ENCODE measurements at places on chromosomes 2 and 18. TPM values are rescaled to one million over a fixed set of nuclear protein-coding genes. Genes with fewer than 3 reads are reported as not detected.

DNA sequence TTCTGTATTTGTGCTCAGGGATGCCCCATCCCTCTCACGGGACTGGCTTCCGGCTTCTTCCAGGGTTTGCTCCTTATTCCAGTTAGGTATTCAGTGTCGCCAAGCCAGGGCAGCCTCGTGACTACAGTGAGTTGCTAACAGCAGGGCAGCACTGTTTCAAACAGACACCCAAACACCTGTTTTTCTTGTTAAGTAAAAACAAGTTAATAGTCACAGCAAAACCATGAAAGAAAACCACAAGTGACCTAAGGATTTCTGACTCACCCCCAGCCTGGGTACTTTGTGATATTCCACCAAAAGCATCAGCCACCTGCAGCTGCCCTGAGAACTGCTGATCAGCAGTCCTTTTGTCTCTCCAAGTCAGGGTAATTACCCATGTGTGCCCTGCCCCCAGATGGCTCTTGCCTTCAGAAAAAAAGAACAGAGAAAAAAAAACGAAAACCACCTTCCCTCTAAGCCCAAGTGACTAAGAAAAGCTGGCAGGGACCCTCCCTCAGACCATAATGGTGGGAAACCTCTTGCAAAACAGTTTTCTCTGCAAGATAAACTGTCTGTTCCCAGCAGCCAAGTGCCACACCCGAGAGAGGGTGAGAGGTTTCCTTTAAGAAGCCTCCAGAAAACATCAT, 178.2 kb downstream of the ANAPC1 start:
- H3K4me3 ChIP-seq = no peak overlapping the region
- no peak for DNase-seq
- peaks cover 3% of the 10 kb centered on the region for H3K27me3 ChIP-seq
- peaks cover 10% of the 10 kb centered on the region for H3K4me1 ChIP-seq

GRCh38 chr2:95386031-95386430, 16.5 kb upstream of the FAHD2A start:
- no peak for DNase-seq
- no peaks in the 10 kb centered on the region for H3K4me1 ChIP-seq
- no peaks in the 10 kb centered on the region for H3K36me3 ChIP-seq
- no peaks in the 10 kb centered on the region for H3K27me3 ChIP-seq

GRCh38 chr18:75353357-75353756, 74.1 kb downstream of the SMIM21 start:
- no peaks in the 10 kb centered on the region for H3K27me3 ChIP-seq
- no peak for DNase-seq
- H3K4me3 ChIP-seq = no peak overlapping the region
- no peaks in the 10 kb centered on the region for H3K4me1 ChIP-seq
- no peak overlapping the region for H3K27ac ChIP-seq
- no peaks in the 10 kb centered on the region for H3K36me3 ChIP-seq

DNA sequence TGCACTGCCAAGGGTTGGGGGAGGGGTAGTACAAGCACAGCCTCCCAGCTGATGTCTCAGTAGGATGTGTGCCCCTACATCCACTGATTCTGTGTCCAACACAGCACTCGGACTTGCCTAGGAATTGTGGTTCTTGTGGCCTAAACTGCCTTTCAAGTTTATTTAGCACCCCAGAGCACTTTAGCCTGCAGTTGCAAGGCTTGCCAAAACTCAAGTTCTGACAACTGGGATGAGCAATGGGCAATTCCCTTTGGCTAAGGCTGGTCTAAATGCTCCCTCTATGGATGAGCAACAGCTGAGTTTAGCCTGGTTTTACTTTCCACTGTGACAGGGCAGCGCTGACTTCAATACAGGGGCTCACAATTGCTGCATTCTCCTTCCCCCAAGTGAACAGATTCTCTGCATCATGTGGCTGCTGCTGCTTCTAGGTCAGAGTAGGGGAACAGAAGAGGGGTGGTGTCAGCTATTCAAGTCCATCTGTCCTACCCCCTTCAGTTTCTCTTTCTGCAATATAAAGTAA, 471.5 kb downstream of the PIK3C3 start:
- H3K4me3 ChIP-seq = no peak overlapping the region
- H3K4me1 ChIP-seq = no peaks in the 10 kb centered on the region
- no peak for DNase-seq

DNA sequence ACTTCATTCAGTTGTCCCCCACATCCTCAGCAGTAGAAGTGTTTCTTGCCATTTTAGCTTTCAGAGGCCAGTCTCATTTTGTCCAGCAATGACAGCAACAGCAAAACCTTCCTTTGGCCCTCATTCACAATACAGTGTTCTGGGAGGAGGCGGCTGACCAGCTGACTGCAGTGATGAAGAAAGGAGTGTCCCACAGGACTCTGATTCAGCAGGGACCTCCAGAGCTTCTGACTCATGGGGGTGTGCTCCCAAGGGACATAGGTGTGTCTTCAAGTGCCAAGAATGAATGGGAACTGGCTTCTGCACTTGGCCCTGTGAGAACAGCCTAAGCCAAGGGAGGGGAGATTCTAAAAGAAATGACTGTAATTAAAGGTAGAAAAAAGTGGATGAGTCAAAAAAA, 147.0 kb upstream of the PELI1 start:
- H3K27ac ChIP-seq = no peak overlapping the region
- no peaks in the 10 kb centered on the region for H3K4me1 ChIP-seq
- H3K4me3 ChIP-seq = no peak overlapping the region
- no peaks in the 10 kb centered on the region for H3K27me3 ChIP-seq
- DNase-seq = no peak

- no peaks in the 10 kb centered on the region for H3K36me3 ChIP-seq
- DNase-seq = no peak
- no peak overlapping the region for H3K4me3 ChIP-seq
- H3K27me3 ChIP-seq = no peaks in the 10 kb centered on the region
- no peak overlapping the region for H3K27ac ChIP-seq
These were observed 45.6 kb upstream of the GALNT3 start for GRCh38 chr2:165839610-165840009.

The LINC00305 gene
- not detected for total RNA-seq

DNA sequence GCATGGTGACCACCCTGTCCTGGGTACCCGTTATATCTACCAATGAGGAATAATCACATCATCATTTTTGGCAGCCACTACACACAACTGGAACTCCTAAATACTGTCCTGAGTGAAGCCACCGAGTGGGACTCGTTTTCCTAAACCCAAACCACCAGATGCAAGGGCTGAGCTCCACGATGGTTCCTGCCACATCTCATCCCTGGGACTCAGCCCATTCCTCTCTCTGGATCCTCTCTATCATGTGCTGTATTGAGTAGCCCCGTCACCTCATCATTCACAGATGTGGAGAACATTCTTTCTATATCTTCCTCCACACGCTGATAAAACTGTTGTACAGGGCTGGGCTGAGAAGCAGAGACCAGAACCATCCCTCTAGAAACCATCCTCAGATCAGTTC, 79.4 kb upstream of the SMAD7 start:
- no peak overlapping the region for H3K4me3 ChIP-seq
- H3K27ac ChIP-seq = no peak overlapping the region
- no peaks in the 10 kb centered on the region for H3K27me3 ChIP-seq
- DNase-seq = no peak

The LCT gene
- 0.29 TPM for total RNA-seq

GRCh38 chr2:127172306-127172705, 47.8 kb downstream of the CYP27C1 start:
- H3K4me3 ChIP-seq = no peak overlapping the region
- H3K4me1 ChIP-seq = no peaks in the 10 kb centered on the region
- H3K36me3 ChIP-seq = no peaks in the 10 kb centered on the region
- no peak overlapping the region for H3K27ac ChIP-seq
- DNase-seq = no peak
- H3K27me3 ChIP-seq = no peaks in the 10 kb centered on the region

The NABP1 gene
- 44.9 TPM for total RNA-seq

The FEV gene
- total RNA-seq = not detected

DNA sequence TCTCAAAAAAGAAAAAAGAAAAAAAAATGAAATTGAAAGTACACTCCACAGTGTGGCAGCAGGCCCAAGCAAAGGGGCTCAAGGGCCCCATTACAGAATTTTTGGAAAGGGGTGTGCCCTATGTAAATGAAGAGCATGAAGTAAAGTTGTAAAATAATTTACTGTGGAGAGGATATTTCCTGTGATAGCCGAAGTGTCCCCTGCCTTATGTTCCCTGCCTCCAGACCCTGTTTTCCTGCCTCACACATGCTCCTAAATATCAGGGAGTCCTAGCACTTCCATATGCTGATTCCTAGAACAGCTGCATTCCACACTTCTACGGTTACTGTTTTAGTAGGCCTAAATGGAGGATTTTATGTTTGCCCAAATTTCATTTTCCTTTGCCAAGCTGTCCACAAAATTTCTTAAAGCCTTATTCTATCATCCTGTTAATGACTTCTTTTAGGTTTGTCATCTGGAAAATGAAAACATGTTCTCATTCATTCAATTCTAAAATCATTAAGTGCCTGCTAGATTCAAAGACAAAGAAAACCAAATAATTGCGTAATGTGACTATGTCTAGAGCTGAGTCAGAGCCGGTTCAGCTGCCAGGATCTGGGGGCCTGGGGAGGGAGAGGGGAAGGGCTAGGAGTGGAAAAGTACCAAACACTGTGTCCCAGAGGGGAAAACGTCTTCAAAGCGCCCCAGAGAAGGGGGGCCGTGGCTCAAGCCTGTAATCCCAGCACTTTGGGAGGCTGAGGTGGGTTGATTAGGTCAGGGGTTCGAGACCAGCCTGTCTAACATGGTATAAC, 25.9 kb upstream of the IMPA2 start:
- H3K27me3 ChIP-seq = no peaks in the 10 kb centered on the region
- no peaks in the 10 kb centered on the region for H3K4me1 ChIP-seq
- no peak for DNase-seq
- H3K4me3 ChIP-seq = no peak overlapping the region
- H3K27ac ChIP-seq = no peak overlapping the region
- H3K36me3 ChIP-seq = no peaks in the 10 kb centered on the region

All from CD8-positive, alpha-beta memory T cell (primary cell).